HCEC 1CT (cell line): ENCODE measurements at places on chromosomes 2 and 18.

DNA sequence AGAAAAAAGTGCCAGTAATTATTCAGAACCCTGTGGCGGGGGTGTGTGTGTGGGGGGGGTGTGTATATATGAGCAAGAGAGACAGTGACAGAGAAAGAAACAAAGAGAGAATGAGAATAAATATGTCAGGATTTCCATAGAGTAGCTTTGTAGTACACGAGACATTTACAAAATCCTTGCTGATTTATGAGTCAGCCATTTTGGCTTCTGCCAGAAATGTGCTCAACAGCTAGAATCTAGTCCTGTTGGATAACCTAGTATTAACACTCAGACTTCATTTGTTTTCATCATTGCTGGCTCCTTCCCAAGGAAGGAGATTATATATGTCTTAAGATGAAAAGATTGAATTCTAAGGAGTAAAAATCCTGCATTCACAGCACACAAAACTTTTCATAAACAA lies 140.5 kb upstream of the HNRNPA3 start:
- no peak for DNase-seq

GRCh38 chr2:168466834-168467565 lies 10.9 kb downstream of the CERS6 start:
- no peak for DNase-seq

DNA sequence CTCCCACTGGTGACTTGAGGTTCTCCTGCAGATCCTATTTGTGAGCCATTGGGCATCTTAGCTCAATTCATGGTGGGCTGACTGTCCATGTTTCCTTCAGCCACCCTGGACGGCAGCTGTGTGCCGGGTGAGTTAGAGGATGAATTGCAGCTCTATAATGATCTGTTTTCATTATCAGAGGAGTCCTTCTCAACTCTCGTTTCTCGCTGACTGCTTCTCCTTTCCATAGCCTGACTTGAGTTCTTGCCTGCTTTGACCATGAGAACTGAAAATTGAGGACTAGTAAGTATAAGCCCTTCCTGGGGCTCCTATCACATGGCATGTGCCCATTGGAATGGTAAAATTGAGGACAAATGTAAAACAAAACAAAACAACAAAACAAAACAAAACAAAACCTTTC lies 121.8 kb downstream of the CDC42EP3 start:
- no peak for DNase-seq

- DNase-seq, result no peak
Observed at GRCh38 chr2:29561181-29561580, 360.2 kb downstream of the ALK start.

DNA sequence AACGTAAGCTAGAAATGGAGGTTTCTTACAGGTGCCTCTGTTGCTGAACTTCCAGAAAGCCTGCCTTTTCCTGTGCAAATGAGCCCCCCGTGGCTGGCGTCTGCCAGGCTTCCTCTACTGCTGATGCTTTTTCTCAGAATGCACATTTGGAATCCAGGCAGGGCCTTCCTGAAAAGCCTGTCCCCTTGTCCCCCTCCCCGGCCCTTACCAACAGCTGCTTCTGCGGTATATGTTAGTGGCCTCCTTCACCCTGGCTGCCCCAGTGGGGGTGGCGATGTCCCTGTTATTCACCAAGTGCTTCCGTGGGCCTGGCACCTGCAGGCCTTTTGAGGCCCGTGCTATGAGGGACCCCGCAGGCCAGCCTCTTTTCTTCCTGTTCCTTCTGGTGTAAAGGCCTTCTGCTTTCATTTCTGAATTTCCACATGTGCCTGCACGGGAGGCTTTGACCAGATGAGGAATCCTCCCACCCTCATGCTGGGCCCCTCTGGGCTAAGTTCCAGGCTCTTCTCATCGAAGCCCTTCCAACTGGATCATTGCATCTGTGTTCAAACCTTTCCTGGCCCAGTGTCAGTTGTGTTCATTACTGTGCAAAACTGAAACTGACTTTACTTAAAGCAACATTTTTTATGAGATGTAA lies 10.4 kb downstream of the CNDP2 start:
- no peak for DNase-seq

DNA sequence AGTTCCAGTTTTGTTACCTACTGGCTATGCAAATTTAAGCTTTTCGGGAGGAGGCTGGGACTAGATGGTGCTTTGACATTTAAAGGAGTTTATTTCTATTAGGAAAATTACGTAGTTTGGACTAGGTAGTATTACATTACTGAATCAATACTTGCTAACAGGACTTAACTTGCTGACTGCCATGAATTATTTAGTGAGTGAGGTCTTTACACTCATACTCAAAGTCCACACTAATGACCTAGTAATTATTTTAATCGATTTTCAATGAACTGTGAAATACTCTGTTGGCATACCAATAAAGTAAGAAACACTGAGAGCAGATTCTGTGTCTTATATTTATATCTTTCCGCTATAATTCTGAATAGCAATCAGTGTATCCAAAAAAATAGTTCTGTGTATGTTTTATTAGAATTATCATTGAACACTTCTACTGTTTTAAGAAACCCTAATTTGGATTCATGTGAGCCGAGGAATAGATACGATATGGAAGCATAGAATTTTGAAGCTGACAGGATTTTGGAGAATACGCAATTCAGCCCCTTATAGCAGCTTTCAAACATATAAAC lies 55.0 kb downstream of the CHST9 start:
- no peak for DNase-seq
